Stimulated activated CD4-positive, alpha-beta T cell treated with anti-CD3 and anti-CD28 coated beads, Interleukin-1b, Interleukin-23, amount 100 ng/mL, for 24 hours (primary cell): ENCODE measurements at places on chromosomes 12 and 14.

DNA sequence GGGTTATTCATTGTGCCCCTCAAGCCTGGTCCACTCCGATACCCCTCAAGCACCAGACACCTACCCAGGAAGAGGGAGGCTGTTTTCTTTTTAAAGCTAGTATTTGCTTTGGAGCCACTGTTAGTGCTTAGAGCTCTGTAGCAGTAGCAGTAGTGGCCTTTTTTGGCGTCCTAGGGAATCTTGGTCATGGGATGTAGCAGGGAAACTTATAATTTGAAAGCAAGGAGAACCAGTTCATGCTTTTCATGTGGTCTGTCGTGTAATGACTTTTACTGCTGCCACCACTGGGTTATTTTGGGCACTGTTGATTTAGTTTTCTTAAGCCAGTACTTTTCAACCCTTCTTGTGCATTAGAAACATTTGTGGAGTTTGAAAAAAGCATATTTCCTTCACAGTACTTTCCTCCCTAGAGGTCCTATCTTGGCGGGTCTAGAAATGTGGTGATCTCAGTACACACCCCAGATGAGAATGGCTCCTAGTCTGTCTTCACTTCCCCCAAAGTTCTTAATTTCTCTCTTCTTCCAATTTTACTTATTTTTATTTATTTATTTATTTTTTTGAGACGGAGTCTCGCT is 49.7 kb downstream of the MARK3 start:
- no peak for DNase-seq

DNA sequence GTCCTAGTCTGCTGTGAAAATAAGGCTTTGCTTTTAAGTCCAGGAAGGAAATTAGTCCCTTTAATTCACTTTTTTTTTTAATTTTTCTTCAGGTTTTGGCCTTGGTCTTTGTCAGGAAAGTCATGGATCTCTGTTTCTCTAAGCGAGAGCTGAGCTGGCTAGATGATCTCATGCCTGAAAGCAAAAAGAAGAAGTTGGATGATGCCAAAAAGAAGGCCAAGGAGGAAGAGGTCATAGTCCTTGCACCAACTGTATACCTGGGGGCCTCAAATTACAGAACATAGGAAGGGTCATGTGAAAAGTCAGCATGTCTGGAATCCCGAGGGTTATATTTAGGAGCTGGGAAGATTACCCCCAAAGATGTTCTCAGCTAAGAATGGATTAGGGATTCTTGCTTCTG is 72.3 kb downstream of the SLC4A8 start:
- no peak for DNase-seq

- DNase-seq, result no peak
Measured at GRCh38 chr12:8849876-8850275, 27.5 kb downstream of the A2ML1 start.

DNA sequence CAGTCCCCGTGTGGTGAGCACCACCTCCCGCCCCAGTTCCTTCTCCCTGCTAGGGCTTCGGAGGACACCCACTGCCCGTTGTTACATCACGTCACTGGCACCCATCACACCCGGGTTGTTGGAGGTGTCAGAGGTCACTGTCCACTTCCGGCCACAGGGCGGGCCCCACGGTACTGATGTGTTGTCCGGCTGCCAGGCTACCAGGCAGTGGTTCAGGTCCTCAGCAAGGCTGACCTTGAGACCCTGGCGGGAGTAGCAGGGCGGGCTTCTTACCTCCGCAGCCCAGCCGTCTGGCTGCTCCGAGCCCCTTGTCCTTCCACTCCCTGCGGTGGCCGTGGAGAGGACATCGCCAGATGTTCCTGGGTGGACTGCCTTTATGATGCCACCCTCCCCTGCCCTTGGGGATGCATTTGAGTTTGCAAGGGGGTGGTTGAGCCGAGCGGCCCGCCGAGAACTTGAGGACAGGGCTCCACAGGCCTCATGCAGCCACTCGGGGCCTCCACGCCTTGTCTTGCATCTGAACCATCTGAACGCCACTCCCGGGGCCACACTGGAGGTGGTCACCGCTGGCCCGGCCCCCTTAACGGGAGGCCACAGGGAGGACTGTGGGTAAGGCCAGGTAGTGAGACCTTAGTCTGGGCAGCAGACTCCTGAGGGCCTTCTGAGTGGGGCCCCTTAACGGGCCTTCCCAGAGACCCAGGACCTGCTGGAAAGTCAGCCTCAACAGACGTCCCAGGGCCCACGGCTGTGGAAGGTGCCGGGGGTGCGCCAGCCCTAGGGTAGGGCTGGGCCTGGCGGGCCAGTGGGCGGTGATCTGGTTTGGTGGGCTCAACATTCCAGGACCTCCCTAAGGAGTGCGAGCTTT is 27.1 kb upstream of the PLD4 start:
- DNase-seq, result no peak

DNA sequence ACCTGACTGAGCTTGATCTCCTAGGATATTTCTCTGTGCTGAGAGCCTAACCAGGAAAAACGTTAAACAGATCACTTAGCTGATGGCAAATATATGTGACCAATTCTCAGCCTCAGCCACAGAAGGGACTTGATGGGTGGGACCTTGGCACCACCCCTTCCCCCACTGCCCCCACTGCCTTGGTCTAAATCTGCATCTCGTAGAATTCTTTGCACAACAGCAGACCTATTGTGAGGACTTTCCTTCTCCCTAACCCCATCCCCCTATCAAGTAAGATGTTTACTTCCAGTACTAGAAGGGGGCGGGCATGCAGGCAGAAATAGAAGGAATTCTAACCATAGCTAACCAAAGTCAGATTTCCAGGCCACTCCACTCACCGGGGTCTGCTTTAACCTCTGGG is 313.2 kb downstream of the PCNX1 start:
- DNase-seq, result no peak

DNA sequence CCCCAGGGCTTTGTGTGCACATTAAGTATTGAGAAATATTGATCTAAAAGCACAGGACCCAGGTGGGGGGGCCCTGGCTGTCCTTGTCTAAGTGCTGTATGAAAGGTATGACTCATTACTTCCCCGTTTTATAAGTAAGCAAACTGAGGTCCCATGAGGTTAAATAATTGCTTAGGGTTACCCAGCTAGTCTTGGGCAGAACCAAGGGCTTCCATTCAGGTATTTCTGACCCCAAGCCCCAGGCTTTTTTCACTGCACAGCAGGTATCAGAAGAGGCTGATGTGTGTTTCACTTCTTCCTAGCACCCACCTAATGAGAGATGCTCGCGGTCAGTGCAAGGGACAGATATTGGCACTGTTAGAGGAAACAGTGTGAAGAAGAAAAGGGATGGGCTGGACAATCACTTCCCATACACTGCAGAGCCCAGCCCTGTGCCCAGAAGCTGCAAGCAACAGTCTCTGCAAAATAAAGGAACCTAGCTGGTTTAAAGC is 4.7 kb upstream of the TC2N start:
- DNase-seq, result no peak

GRCh38 chr12:88752183-88752582 is 171.9 kb upstream of the KITLG start:
- no peak for DNase-seq

- no peak for DNase-seq
Measured at GRCh38 chr14:92584816-92585215, 71.2 kb downstream of the RIN3 start.

DNA sequence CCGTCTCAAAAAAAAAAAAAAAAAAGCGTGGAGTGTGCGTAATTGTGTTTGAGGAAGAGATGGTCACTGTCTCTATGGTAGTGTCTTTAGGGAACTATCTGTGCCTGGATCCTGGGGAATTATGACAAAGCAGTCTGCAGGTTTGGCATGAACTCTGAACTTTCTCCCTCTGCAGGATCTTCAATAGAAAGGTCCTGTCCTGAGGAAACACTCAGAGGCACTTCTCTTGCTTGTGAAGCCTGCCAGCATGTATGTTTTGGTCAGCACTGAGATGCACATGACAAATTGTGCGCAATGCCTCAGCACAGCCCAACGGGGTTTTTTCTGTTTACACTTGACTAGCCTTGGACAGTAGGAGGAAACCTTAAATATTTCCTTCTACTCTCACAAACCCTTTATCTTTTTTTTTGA is 46.6 kb downstream of the ATF7 start:
- no peak for DNase-seq

DNA sequence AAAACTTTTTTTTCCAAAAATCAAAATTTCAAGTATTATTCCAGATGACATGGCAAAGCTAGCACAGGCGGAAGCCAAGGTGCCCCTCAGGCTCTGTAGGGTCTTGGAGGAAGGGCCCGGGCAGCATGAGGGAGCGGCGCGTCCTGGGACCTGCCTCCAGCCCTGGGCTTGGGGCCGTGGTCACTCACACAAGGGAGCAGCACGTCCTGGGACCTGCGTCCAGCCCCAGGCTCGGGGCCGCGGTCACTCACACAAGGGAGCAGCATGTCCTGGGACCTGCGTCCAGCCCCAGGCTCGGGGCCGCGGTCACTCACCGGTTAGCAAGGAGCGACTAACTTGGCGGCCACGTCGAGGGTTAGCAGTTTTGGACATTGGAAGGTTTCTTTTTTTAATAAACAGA is 11.9 kb upstream of the GOLGA3 start:
- no peak for DNase-seq
